GM23248 (cell line): ENCODE measurements at places on chromosomes 1 and 21. TPM values are rescaled to one million over a fixed set of nuclear protein-coding genes. Genes with fewer than 3 reads are reported as not detected.
A peak's percentile ranks its signal among the peaks of the same experiment; 100 is the strongest.

DNA sequence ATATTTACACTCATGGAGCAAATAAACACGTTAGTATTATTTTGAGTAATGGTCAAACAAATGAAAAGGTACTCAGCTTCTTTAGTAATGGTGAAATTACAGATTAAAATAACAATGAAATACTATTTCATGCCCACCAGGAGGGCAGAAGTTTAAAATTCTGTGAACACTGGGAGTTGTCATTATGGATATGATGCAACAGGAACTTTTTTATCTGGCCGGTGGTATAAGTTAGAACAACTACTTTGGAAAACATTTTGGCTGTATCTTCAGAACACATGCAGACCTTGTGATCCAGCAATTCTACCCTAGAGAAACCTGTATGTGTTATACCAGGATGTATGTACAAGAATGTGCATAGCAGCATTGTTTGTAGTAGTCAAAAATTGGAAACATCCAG is 23.2 kb upstream of the PPP1R8 start:
- peak; percentile 30 for DNase-seq

DNA sequence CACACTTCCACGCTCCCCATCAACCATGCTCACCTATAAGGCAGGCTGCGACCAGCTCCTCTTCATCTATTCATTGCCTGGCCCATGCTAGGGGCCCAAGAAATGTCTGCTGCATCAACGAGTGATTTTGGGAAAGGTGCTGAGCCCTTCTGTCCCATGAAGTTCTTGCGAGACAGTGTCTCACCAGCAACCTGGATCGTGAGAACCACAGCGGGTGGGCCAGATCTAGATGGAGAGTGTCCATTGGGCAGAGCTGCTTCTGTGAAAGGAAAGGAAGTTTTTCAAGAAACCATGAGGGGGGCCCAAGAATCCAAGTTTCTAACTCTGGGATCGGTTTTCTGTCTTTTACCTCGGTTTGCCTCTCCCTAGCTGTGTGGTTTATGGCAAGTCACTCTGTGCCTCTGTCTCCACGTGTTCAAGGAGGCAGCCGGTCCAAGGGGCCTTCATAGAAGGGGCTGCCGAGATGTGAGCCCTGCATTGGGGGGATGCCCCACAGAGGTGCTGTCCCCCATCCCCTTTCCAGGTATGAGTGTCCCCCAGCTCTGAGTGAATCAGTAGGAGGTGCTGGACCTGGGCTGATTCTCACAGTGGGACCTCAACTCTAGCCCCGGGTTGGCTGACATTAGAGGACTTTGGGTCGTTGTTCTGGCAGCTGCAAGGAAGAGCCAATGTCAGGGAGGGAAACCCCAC is 8.3 kb upstream of the PADI1 start:
- DNase-seq, result no peak

GRCh38 chr1:114154963-114155322 is 1.3 kb upstream of the SYT6 start:
- peak; percentile 70 for DNase-seq

- DNase-seq, result peak; percentile 92
Measured at GRCh38 chr1:24805534-24806301, 60.5 kb downstream of the CLIC4 start.

DNA sequence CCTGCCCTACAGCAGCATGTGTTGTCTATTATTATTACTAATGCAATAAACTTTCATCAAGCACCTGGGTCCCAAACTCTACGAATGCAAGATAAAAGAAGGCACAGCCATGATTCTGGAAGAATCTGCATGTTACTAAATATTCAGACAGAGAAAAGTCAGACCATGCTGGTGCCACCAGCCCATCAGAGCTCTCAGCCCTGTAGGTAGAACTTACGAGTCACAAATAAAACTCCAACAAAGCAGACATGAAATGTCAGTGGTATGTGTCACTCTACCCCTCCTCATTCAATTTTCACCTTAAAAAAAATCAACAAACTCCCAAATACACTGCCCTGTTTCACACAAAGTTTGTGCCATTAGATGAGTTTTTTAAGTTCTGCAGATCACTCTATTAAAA is 62.4 kb upstream of the TIAM1 start:
- DNase-seq, result no peak

- DNase-seq, result no peak
Measured at GRCh38 chr1:19478322-19478721, 7.0 kb downstream of the CAPZB start.

DNA sequence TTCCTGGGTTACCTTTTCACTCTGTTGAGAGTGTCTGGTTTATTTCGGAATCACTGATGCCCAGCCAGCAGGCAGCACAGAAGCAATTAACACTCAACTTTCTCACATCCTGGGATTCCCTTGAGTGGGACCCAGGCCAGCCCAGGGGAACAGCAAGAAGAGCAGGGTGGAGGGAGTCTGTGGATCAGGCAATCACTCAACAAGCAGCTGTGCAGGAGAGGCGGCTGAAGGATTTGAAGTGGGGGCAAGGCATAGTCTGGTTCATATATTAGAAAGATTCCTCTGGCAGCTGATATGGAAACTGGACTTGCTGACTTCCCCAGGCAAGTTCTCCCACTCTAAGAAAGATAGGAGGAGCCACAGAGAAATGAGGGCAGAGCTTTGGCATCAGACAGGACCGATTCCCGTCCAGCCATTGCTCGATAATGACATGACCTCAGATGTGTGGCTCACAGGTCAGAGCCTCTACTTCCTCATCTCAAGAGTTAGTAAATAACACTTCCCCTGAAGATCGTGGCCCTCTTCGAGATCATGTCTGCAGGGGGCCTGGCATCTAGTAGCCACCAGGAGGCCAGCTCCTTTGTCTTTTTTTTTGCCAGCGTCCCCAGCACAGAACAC is 12.4 kb downstream of the EPHA8 start:
- no peak for DNase-seq

- peak; percentile 28 for DNase-seq
Measured at GRCh38 chr1:234774971-234775370, 165.0 kb upstream of the IRF2BP2 start.

DNA sequence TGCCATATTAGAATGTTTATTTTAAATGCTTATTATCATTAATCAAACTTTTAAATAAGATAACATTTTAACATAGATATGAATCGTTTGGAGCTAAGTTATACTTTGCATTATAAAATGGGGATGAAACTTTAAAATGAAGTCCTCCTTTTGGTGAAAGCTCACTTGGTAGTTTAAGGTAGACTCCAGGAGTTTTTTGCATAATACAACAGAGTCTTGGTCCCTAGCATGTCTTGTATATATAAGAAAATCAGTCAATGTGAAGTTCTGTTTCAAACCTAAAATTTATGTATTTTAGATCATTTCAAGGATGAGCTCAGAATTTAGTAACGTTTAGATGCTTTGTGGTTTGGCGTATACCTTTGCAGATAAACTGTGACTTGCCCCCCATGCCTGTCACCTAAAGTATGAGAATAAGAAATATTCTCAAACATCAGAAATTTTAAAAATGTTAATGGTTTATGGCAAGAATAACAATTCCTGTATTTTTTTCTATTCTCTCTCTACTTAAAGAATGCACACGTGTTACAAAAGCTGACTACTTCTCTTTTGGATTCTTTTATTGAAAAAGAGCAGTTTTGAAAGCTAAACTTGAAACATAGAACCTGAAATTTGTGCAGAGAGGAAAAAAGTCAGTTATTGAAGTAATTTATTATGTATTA is 3.8 kb downstream of the NFIA start:
- no peak for DNase-seq

DNA sequence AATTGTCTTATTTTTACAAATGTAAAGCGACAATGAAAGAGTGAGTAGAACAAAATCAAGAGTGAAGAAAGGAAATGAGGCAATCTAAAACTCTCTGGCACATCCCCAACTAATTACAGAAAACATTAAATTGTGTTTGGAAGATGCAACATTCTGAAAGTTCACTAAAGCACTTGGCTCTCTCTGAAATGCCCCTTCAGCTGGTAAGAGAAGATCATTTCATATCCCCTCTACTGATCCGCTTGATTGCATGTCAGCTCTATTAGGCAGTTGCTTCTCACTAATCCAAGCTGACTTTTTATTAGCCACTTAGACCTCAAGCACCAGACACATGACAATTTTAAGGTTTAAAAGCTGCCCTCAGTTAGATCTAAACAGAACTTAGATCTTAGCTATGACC is 262.8 kb upstream of the PRMT6 start:
- DNase-seq, result no peak

GRCh38 chr1:24384251-24385090 is 29.1 kb downstream of the STPG1 start:
- DNase-seq, result peak; percentile 86

GRCh38 chr21:46424039-46424591 is 34.6 kb upstream of the DIP2A start:
- no peak for DNase-seq

- DNase-seq, result no peak
Measured at GRCh38 chr1:231618609-231619256, 7.9 kb upstream of the DISC1 start.

GRCh38 chr1:57282411-57282810 is 141.4 kb downstream of the DAB1 start:
- no peak for DNase-seq

- DNase-seq, result no peak
Measured at GRCh38 chr1:223496883-223497282, 103.7 kb downstream of the CCDC185 start.

GRCh38 chr1:71094913-71095312 is 14.1 kb upstream of the ZRANB2 start:
- no peak for DNase-seq

- DNase-seq, result no peak
Measured at GRCh38 chr21:36188081-36188681, 31.6 kb downstream of the DOP1B start.

- DNase-seq, result no peak
Measured at GRCh38 chr21:45022348-45022675, 52.1 kb upstream of the ADARB1 start.

- no peak for DNase-seq
Measured at GRCh38 chr1:234897754-234898454, 230.7 kb downstream of the TOMM20 start.

- DNase-seq, result peak; percentile 33
Measured at GRCh38 chr1:221765527-221765926, 23.6 kb upstream of the DUSP10 start.

- DNase-seq, result peak; percentile 25
Measured at GRCh38 chr1:231929311-231929710, 302.7 kb downstream of the DISC1 start.

- no peak for DNase-seq
Measured at GRCh38 chr1:75482951-75483350, 128.0 kb downstream of the SLC44A5 start.

DNA sequence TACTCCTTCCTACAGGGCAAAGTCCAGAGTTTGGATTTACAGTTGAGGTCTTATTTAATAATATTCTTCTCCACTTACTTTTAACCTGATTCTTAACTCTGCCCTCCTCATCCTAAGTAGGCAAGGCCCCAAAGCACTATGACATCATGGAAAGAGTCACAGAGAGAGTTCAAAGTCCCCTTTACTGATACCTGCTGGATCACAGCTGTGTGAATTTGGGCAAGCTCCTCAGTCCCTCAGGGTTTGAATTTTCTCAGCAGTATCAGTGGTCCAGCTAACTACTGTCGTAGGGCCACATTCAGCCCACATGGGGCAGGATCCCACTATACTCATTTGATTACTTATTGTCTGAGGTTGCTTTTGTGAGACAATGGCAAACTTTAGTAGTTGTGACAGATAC is 16.0 kb downstream of the TYW3 start:
- DNase-seq, result no peak

- no peak for DNase-seq
Measured at GRCh38 chr1:38529946-38530345, 329.6 kb downstream of the RRAGC start.

DNA sequence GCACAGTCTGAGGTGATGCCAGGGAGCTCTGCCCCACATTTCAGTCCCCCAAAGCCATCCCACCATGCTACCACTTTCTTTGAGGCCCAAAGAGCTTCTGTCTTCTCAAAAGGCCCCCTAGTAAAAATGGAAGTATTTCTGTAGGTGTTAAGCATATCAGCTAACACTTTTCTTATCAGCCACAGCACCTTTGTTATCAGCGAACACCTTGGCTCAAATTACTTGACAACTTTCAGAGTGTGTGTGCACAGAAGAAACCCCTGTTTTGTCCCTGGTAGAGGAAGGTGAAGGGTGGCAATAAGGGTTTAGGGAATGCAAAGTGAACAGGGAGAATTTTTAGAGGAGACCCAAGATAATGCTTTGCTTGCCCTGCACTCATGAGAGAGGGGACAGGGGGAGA is 54.8 kb upstream of the GJA8 start:
- DNase-seq, result no peak

- DNase-seq, result peak; percentile 43
Measured at GRCh38 chr1:27136998-27137542, 17.9 kb downstream of the SLC9A1 start.

DNA sequence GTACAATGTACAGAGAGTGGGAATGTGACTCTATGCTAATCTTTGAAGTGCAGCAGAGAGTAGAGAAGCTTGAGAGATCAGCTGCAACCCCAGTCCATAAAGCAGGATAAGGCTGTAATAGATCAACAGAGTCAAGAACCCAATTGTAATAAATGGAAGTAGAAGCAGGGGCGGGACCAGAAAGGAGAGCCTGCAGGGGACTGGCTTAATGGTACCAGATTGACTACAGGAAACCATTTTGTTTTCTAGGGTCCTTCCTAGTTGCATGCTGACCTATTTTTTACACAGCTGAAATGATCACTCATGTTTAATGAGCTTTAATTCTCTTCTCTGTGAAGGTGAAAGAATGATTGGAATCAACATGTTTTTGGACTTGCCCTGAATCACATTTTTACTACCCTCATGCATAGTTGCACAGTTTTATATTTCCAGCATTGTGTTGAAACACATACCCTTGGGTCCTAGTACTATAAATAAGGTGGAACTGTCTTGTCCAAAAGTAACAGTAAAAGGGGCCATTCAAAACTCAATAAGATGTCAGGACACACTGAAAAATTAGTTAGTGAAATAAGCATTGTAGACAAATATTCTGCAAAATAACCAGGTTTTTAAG is 69.8 kb downstream of the GPR88 start:
- no peak for DNase-seq

GRCh38 chr1:167643441-167643840 is 13.4 kb downstream of the RCSD1 start:
- no peak for DNase-seq

The DLGAP3 gene
- 0.11 TPM in 1 of 2 replicates, not detected in the other for total RNA-seq

The WNT4 gene
- 0.13 and 0.32 TPM in 2 replicates for total RNA-seq

The LCE2A gene
- 9.9 and 12.1 TPM in 2 replicates for total RNA-seq

The KIF17 gene
- 0.11 TPM in 1 of 2 replicates, not detected in the other for total RNA-seq

The IFI44 gene
- total RNA-seq, result 3.7 and 4.3 TPM in 2 replicates

The OR2M3 gene
- not detected in 2 replicates for total RNA-seq

The SRRM1 gene
- 29.0 and 36.1 TPM in 2 replicates for total RNA-seq

The FAAH gene
- 0.38 and 0.97 TPM in 2 replicates for total RNA-seq

The KRTAP19-3 gene
- not detected in 2 replicates for total RNA-seq
